ENCODE measurements at places on chromosomes 1 and 21.

DNA sequence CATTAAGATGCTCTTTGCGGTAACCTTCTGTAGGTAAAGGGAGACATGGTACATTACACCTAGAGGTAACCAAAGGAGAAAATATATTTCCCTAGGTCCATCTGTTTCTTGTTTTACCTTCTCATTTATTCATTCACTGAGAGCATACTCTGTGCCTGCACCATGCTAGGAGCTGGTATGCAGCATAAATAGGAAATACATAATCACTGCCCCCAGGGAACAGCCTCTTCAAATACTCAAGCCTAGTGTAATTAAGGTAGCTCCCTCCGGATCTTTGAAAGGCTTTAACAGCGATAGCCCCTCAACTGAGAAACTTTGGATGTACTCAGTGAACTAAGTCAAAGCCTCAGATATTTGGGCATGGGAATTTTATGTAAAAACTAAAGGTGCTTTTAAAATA lies 123.6 kb downstream of the GABPA start:
- no peak for DNase-seq

DNA sequence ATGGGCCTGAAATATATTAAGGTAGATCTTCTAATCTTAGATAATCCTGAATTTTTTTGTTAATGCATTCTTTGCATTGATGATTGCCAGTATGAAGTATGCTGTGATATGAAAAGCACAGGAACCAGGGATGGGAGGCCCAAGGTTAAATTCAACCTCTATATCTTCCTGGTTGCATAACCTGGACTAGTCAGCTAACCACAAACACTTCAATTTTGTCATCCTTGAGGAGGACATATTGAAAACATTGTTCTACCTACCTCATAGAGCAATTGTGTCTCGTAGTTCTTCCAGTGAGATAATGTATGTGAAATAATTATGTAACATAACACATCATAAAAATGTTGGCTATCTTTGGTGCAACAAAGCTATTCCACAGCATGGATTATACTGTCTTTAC lies 25.6 kb downstream of the PDC start:
- DNase-seq: no peak

GRCh38 chr1:170660281-170660713 lies 3.6 kb upstream of the PRRX1 start:
- no peak for DNase-seq

- DNase-seq: no peak
Measured at GRCh38 chr1:115089420-115090185, at the start of gene TSPAN2. Gene TSPAN2, minus strand, starts transcription at chr1:115089503. Its CDS starts 71 bp downstream, at chr1:115089432.

- DNase-seq: no peak
Measured at GRCh38 chr1:113456967-113457366, 66.7 kb downstream of the MAGI3 start.

Data from activated naive CD4-positive, alpha-beta T cell (primary cell).